ENCODE measurements at places on chromosomes 7 and 10.

- DNase-seq: peak; percentile 51
Measured at GRCh38 chr7:133704453-133704852, 422.7 kb upstream of the LRGUK start.

- no peak for DNase-seq
Measured at GRCh38 chr10:389836-390448, 254.7 kb downstream of the ZMYND11 start.

- no peak for DNase-seq
Measured at GRCh38 chr10:12507165-12507850, 158.0 kb downstream of the CAMK1D start.

- DNase-seq: no peak
Measured at GRCh38 chr7:30816645-30817370, 45.6 kb downstream of the MINDY4 start.

DNA sequence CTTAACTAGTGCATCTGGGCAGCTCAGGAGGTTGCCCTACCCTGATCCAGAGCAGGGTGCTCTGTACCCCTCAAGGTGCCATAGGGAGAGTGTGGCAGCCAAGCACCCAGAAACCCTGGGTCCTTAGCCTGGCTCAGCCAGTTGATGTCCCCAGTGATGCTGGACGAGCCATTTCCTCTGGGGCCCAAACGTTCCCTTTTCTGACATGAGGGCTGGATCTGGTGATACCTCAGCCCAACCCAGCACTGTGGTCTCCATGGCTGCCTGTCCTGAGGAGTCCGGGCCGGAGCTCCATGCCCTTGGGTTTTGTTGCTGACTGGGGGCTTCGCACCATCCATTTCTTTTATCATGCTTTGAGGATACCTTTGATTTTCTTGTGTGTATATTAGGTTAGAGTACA, 87.9 kb upstream of the IKZF1 start:
- DNase-seq: no peak

- no peak for DNase-seq
Measured at GRCh38 chr7:2926120-2926895, 82.2 kb upstream of the GNA12 start.

GRCh38 chr7:81162771-81163525, 244.1 kb upstream of the SEMA3C start:
- DNase-seq: no peak

- no peak for DNase-seq
Measured at GRCh38 chr10:35498693-35499092, 106.4 kb upstream of the GJD4 start.

- no peak for DNase-seq
Measured at GRCh38 chr7:139874302-139874629, 45.2 kb downstream of the TBXAS1 start.

GRCh38 chr10:43202224-43202656, 64.0 kb downstream of the CSGALNACT2 start:
- DNase-seq: peak; percentile 64

- DNase-seq: no peak
Measured at GRCh38 chr10:79130255-79130654, 61.5 kb downstream of the ZMIZ1 start.

- DNase-seq: peak; percentile 43
Measured at GRCh38 chr7:152025937-152026890, 740 bp downstream of the GALNT11 start.

- DNase-seq: no peak
Measured at GRCh38 chr10:93715345-93715744, 13.0 kb upstream of the FRA10AC1 start.

DNA sequence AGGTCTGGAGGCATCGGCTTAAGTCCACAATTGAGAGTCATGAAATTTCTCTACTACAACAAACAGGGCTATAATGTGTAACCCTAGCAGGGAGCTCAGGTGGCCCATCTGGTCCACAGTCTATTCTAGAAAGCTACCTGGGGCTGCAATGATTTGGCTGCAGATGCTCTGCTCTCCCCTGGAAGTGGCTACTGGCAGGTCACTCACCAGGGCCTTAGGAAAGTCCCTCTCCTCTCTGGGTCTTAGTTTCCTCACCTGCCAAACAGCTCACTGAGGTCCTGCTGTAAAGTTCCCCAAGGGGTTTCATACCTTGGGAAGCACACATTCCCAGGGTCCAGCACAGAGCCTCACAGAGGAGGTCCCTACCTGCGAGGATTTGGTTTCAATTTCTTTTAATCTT, 2.5 kb downstream of the IGFBP3 start:
- DNase-seq: no peak

- peak; percentile 93 for DNase-seq
Measured at GRCh38 chr10:118594392-118595063, 920 bp downstream of the PRLHR start.

GRCh38 chr7:114879554-114879953, 42.3 kb upstream of the MDFIC start:
- no peak for DNase-seq

- no peak for DNase-seq
Measured at GRCh38 chr7:111086532-111086931, 4.4 kb upstream of the LRRN3 start.

GRCh38 chr7:44823255-44823781, 24.6 kb downstream of the H2AZ2 start:
- no peak for DNase-seq

GRCh38 chr7:26153241-26153822, 1.3 kb downstream of the NFE2L3 start:
- no peak for DNase-seq

DNA sequence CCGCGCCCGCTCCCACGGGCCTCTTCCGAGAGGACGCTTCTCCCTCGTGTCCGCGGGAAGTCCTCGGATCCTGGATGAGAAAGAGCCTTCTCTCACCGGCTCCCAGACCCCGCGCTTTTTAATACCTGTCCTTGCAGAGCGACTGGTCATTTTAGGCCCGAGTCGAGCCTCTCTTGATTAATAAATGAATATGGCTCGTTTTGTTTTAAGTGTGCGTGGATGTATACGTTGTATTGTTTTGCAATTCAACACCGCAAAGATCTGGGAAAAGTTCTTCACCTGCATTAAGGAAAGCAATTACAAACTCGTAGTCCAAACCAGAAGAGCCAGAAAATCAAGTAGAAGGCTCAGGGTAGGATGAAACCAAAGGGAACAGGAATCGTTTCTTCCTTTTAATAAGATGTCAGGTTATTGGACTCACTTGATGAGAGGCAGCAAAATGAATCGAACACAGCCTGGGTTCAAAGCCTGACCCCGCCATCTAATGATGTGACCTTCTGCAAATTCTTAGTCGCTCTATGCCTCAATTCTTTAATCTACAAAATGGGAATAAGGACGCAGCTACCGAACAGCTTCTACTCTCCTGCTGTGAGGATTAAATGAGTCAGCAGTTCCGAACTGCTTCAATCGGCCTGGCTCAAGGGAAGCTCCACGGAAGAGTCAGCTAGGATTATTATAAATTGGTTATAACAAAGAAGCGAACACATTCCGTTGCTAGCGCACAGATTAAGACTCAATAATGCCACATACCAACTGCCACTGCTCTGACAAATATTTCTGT, 277.8 kb upstream of the NEBL start:
- DNase-seq: no peak
